Fibroblast of the aortic adventitia (primary cell): ENCODE measurements at places on chromosomes 11 and 22. TPM values are rescaled to one million over a fixed set of nuclear protein-coding genes. Genes with fewer than 3 reads are reported as not detected.

- no peak for DNase-seq
Observed at GRCh38 chr22:36423461-36424404, 36.0 kb upstream of the MYH9 start.

The CLDN5 gene
- 0.27 and 1.6 TPM in 2 replicates for total RNA-seq

The VSIG2 gene
- not detected in 2 replicates for total RNA-seq

- DNase-seq: peak; percentile 66
Observed at GRCh38 chr11:46003572-46003971, 81.1 kb downstream of the LARGE2 start.

DNA sequence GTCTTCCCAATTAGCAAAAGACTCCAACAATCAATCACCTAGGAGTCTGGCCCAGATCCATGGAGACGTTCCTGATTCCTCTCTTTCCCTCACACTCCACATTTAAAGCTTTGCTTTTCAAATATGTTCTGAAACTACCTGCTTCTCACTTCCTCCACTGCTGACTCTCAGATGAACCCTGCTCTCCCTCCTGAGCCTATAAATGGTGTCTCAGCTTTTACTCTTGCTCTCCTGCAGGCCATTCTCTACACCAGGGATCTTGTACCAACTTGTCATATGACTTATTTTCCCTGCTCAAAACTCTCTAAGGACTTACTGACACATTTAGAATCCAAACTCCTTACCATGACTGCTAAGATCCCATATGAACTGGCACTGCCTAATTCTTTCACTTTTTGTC is 138.4 kb upstream of the DDI1 start:
- DNase-seq: no peak

DNA sequence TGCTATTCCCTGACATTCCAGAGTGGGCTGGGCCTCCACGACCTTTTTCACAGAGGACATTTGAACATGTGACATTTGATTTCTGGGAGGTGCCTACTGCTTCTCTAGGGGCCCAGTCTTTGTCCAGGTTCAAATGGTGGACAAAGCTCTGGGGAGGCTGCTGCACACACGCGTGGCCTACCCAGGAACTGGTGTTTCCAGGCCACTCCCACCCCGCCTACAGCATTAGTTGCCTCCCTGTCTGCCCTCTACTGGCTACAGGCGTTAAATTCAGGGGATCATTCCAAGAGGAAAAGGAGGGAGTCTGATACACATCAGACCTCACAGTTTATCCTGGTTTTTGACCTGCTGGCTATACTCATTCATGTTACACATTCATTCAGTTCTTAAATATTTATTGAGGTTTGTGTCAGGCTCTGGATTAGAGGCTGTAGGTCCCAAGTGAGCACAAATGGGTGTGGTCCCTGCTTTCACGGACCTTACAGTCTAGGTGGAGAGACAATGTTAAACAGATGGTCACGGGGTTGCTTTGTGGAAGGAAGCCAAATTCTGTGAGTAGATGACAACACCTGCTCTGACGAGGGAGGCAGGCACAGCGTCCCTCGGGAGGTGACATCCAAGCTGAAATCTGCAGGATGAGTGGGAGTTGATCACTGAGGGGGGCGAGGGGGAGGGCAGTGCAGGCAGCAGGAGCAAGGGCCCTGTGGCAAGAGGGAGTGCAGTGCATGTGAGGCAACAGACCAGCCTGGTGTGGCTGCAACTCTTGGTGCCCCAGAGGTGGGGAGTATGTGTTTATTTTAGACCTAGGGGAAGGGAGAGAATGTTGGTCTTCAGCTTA is 11.8 kb downstream of the TUB start:
- peak; percentile 77 for DNase-seq

The SPON1 gene
- 3.5 and 42.9 TPM in 2 replicates for total RNA-seq

- peak; percentile 86 for DNase-seq
Observed at GRCh38 chr11:33533386-33534052, 167.1 kb downstream of the C11orf91 start.

The TCN1 gene
- total RNA-seq: not detected in 2 replicates

The C11orf86 gene
- total RNA-seq: not detected in 2 replicates

GRCh38 chr22:38136607-38137006 is 26.1 kb upstream of the BAIAP2L2 start:
- no peak for DNase-seq

DNA sequence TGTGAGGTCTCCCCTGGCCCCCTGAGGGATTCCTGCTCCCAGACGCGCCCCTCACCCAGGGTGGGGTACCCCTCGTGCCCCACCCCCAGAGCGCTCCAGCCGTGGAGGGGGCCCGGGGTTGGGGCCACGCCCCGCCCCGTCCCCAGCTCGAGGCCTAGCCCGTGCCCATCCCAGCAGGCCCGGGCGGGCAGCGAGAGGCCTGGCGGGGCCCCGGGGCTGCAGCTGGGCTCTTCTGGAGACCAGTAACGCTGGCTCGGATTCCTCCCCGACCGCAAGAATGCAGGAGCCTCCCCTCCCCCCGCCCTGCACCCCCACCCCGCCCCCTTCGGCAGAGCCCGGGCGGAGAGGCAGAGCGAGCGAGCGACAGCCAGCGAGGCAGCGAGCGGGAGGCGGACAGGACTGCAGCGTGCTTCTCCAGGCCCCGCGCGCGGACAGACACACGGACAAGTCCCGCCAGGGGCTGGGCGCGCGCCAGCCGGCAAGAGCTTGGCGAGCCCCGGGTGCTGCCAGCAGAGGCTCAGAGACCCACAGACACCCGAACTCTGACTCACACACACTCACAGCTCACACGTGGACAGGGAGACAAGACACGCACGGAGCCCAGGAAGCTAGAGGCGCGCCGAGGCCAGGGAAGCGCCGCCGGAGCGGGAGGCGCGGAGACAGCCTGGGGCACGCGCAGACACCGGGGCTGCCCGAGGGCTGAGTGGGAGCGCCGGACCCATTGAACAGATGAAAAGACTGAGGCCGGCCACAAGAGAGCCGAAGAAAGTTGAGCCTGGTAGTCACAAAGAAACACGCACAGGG is 15.2 kb downstream of the BCL9L start:
- DNase-seq: peak; percentile 95

DNA sequence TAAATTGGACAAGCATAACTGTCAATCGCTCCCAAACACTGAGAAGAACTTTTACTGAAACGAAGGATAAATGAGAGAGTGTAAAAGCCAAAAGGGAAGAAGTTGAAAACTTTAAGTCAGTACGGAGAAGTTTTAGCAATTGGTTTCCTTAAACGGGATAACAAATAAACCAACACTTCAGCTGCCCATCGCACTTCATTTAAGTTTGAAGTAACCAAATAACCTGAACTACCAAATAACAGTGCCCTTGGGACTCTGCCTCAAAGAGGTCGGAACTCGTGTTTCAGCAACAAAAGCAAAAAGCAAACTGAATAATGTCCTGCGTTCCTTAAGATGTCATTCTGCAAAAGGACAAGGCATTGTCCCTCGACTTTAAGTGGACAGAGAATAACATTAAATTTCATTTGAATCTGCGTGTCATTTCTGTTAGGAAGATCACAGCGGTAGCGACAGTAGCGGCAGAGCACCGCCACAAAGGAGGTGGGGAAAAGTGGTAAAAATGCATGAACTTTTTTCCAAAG is 127.0 kb upstream of the C11orf58 start:
- DNase-seq: no peak

DNA sequence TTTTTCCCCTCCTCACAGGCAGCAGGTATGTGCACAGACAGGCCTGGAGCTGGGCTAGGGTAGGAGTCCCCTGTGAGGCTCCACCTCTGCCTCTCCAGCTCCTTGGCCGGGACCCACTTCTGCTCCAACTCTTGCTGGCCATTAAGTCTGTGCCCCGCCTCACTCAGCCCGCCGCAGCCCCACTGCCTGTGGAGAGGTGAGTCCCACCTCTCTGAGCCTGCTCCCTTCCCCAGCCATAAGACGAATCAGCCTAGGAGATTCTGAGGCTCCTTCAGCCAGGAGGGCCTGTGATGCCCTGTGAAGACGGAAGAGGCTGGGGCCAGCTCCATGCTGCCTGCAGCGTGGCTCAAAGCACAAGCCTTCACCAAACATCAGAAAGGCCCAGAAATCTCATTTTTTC is 23.0 kb downstream of the TSKU start:
- DNase-seq: no peak

The SOX6 gene
- total RNA-seq: 0.36 and 1.8 TPM in 2 replicates

GRCh38 chr11:31340903-31341572 is 28.5 kb downstream of the DCDC1 start:
- DNase-seq: peak; percentile 46

DNA sequence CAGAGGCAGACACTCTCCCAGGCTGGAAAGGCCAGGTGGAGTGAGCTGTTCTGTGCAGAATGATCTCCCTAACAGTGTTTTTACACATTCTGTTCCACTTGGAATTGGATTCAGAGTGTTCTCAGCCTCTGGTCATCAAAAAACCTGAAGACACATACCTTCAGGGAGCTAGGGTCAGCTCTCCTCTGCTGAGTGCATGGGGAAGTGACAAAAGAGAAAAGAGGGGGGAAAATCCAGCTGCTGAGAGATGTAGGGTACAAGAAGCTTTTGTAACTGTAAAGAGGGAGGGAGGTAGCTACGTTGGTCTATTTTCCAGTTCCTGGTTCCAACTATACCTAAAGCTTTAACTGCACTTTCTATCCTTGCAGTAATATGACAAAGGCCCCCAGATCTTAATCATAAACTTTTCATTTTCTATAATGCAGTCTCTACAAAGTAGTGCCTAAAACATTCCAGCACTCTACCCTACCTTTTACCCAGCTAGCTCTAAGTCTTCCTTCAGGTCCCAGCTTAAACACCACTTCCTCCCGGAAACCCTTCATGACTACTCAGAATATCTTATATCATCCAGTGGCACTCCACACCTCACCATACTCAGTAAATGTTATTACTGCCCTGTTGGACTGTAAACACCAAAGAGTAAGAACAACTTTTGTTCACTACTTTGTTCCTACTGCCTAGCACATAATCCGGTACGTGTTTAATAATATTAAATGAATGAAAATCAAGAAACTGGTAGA is 9.2 kb downstream of the MAPK1 start:
- DNase-seq: no peak

DNA sequence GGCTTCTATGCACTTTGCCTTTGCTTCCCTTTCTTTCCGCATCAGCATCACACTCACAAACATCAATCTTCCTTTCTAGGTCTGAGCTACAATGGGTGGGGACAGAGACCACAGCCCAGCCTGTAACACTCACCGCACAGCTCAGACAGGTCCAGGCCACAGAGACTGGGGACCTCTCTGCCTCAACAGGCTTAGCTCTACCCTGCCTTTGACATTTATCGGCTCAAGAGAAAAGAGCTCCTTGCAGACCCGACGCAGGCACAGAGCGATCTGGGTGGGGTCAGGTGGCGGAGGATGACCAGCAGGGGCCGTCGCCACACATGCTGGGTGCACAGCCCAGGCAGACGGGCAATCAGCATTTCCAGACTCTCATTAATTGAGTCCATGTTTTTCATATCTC is 837.3 kb downstream of the TBC1D22A start:
- no peak for DNase-seq

The VPREB1 gene
- total RNA-seq: not detected in 2 replicates

The MRGPRG gene
- not detected in 2 replicates for total RNA-seq

DNA sequence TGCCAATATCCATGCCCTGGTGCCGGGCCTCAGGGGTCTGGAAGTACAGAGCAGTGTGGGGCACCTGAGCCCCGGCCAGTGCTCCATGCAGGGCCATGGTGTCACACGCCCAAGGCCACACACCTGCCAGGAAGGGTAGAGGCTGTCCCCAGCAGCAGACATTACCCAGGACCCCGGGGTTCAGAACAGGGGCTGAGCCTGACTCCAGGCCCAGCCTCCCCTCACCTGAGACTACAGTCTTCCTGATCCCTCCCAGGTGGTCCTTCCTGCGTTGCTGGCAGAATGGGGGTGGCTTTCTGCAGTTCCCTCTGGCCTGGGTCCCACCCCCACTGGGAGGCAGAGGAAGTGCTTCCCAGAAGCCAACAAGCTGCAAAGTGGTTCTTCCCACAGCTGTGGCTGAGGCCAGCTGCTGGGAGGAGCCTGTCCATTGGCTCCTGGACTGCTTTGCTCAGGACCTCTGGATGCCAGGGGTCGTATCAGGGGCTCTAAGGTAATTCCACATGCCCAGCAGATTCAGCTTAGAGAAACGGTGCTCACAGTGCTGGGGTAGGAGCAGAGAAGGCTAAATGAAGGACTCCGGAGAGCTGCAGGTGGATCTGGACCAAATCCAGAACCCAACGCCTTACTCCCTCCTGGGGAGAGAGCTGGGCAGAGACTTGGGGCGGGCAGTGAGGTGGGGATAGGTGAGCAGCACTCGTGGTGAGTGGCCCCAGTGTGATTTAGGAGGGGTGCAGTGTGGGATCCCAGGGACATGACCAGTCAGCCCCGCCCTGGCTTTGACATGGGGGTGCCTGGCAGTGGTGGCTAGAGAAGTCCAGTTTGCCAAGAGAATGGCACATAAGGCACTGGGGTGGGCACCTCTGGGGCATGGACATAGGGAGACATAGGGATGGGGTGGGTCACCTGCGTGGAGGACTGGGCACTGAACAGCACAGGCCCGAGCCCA is 12.6 kb downstream of the TCIRG1 start:
- no peak for DNase-seq

The OR5P2 gene
- total RNA-seq: not detected in 2 replicates

- no peak for DNase-seq
Observed at GRCh38 chr11:43747130-43747802, 66.7 kb downstream of the HSD17B12 start.
